ENCODE measurements at places on chromosomes 5 and 9.

- DNase-seq = no peak
Observed at GRCh38 chr9:129762985-129763926, 10.4 kb upstream of the PTGES start.

GRCh38 chr9:32841314-32841713, 58.0 kb downstream of the TMEM215 start:
- DNase-seq = no peak

- DNase-seq = no peak
Observed at GRCh38 chr9:81535542-81536241, 153.7 kb downstream of the TLE1 start.

DNA sequence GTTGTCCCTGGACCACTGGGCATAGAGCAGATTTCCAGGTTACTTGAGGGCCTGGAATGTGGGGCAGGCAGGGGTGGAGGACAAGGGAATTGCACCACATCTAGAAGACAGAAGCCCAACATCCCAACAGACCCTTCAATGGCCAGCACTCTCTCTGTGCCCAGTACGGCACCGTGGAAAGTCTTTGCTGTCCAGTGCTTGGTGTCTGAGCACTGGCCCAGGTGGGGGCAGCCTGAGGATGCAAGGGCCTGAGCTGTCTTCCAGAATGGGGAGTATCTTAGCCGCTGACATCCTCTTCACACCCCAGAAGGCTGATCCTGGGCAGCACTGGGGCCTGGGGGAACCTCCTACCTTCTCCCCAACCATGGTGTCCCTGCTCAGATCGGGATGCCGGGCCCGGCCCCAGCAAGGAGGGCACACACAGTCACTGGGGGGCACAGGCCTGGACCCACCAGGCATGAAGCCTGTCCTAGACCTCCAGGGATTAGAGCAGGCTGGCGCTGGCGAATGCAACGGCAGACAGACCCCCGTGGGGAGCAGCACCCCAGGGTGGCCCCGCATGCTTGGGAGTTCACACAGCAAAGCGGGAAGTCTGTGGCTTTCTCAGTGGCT, 40.6 kb upstream of the OLFM1 start:
- DNase-seq = no peak

- no peak for DNase-seq
Observed at GRCh38 chr5:169873642-169874041, 106.7 kb downstream of the INSYN2B start.

DNA sequence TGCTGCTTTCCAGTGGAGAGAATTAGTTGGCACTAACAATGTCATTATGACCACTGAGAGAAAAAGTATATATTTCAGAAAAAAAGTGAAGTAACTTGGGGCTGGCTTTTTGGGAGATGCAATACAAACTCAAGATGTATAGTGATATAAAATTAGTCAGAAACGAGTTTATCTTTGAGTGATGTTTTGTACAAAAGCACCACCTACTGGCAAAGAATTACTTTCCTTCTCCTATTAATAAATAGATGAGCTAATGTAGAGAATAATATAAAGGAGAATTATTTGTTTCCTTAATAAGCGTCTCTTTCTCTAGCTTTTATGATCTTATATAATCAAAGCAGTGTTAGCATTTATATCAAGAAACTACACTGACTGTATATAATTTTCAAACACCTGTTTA, 158.8 kb downstream of the MEF2C start:
- DNase-seq = no peak

DNA sequence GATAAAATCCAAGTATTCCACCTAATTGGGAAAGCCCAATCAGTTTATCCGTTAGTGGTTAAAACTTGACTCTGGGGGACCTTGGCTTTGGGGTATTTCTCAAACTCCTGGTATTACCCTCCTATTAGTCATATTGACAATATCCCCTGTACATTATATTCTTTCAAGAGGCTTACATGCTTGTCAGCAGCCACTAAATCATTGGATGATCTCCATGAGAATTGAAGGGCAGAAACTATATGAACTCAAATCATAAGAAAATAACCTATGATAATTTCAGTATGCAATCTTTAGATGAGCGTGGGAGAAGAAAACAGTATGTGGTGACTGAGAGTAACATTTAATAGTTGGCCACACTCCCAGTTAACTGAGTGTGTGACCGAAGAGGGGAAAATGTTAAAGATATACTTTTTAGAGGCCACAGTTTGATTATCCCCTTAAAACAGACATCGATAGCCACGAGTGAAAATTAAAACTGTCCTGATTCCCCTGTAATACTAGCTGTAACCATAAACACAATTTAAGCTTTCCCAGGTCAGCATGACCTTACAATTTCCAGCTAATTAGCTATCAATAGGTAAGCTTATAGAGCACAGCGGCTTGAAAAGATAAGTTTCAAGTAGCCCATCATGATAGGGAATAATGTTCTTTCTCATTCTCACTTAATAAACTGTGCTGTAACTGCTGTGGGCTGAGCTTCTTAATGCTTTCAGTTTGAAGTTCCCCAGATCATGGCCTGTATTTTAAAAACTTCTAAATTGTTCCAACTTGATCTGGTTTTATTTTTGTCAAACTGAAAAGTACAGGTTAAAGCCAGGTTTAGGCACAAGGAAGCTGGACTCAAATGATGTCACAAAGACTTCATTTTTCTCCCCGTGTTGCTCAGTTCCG, 58.6 kb downstream of the PUM3 start:
- no peak for DNase-seq

DNA sequence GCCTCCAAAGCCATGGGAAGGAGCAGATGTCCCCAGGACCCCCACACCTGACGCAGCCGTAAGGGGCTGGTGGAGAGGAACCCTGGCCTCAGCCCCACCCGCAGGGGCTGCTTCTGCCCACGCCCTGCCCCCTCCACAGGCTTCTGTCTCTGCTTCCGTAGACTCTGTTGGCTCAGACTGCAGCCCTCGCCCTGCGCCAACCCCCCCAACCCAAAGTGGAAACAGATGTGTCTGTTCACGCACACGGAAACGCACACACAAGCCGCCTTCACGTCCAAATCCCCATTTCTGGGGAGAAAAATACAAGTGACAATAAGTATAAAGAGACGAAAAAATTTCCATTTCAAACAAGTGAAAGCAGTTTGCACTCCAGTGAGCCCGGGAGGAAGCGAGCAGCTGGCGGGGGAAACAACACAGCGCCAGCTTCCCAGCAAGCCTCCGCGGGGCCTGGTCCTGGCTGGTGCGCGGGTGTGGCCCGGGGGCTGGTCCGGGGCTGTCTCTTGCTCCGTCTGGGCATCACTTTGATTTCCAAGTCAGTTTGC, 32.6 kb upstream of the RXRA start:
- no peak for DNase-seq

DNA sequence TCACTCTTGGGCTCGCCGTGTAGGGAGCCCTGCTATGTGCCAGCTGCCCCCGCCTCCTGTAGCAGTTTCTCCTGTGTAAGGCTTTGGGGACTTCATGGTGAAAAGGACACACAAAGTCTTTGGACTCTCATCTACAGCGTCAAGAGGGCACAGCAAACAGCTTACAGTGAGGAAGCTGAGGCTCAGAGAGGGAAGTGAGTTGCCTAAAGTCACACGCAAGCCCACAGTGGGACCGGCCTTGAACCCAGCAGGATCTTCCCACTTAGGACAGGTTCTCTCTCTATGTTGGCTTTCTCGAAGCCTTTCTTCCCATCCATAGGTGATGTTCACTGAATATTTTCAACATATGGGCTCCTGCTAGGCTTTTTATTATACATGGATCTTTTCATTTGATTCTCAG, 9.8 kb upstream of the PRRX2 start:
- DNase-seq = no peak

DNA sequence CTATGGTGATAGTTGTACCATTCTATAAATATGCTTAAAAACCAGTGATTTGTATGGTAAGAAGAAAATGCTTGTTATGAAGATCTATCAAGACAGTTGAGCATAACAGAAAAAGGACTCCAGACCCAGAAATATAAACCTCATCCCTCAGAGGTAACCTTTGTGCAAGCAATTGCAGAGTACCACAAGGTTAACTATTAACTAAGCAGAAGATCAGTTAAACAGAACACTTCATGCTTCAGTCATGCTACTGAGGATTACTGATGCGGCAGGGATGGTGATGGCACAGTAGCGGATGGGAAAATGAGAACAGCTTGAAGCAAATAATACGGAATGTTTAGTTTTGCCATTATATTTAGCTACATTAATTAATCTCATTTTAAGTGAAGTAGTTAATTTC, 45.5 kb downstream of the IARS1 start:
- no peak for DNase-seq

DNA sequence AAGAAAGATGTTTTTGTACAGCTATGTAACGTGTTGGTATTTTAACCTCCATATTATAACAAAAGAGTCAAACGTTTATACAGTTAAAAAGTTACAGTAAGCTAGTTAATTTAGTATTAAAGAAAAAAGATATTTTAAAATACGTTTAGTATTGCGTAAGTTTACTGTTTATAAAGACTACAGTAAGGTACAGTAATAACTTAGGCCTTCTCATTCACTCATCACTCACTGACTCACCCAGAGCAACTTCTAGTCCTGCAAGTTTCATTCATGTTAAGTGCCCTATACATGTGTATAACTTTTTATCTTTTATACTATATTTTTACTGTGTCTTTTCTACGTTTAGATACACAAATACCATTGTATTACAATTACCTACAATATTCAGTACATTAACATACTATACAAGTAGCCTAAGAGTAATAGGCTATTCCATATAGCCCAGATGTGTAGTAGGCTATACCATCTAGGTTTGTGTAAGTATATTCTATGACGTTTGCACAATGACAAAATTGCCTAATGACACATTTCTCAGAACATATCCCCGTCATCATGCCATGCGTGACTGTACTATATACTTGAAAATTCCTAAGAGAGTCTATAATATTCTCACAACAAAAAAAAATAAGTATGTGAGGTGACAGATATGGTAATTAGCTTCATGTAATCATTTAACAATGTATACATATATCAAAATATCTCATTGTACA, 33.8 kb downstream of the ERP44 start:
- DNase-seq = no peak

GRCh38 chr5:160749026-160749425, 103.0 kb downstream of the ATP10B start:
- DNase-seq = no peak

DNA sequence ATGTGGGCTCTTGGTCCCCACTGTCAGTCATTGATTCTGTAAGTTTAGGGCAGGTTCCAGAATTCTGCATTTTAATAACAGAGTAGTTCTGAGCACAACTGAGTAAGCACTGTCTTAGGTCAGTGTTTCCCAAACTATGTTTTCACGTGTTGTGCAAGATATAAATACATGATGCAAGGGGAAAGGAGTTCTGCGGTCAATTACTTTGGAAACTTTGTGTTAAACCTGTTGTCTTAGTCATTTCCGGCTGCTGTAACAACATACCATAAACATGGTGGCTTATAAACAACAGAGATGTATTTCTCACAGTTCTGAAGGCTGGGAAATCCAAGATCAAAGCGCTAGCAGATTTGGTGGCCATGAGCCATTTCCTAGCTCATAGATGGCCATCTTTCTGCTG, 69.8 kb downstream of the EQTN start:
- no peak for DNase-seq

DNA sequence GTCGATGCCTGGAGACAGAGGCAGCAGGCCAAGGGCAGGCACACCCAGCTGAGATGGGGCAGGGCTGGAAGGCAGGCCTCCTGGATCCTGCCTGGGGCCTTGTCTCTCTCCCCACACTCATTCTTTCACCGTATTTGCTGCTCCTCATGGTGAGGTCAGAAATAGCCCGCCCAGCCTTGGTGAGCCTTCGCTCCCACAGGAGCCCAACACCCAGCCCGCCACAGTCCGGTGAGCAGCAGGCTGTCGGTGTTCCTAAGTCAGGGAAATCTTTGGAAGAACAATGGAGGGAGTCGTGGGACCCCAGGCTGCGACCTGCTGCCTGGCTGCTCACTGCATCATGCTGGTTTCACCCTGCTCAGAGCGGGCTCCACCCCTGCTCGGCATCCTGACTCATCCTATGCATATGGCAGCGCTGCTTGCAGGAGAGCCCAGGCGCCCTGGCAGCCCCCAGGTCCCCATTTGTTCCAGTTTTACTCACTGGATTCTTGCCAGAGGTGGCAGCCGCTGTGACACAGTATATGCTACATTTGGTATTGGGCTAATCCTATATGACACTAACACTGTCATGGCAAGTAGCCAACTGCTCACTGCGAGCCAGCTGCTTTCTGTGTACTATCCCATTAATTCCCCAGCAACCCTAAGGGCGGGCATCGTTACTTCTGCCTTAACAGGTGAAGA, 53.2 kb upstream of the NCS1 start:
- no peak for DNase-seq

DNA sequence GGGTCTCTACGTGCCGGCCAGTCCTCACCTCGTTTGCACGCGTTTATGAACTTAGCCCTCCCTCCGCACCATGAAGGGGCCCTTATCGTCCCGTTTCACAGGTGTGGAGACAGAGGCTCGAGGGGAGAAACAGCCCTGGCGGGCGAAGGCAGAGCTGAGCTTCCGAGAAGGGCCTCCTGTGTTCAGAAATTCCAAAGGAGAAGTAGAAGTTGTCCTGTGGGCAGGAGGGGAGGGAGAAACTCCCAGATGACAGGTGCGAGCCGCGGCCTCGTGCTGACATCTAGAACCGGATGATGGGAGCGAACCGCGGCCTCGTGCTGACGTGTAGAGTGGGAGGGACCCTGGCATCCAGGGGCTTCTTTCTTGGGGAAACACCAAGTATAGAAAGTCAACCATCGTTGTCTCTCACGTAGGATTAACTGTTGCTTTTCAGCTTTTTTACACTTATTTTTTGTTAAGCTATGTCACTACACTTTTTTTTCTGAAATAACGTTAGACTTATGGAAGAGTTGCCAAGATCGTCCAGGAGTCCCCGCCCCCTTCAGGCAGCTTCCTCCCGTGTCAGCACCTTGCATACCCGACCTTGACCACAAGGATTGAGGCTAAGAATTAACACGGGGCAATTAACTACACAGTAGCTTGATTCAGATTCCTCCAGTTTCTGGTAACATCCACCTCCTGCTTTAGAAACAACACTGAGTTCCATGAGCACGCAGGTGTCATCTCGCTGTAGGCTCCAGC, 42.8 kb upstream of the NKD2 start:
- no peak for DNase-seq

DNA sequence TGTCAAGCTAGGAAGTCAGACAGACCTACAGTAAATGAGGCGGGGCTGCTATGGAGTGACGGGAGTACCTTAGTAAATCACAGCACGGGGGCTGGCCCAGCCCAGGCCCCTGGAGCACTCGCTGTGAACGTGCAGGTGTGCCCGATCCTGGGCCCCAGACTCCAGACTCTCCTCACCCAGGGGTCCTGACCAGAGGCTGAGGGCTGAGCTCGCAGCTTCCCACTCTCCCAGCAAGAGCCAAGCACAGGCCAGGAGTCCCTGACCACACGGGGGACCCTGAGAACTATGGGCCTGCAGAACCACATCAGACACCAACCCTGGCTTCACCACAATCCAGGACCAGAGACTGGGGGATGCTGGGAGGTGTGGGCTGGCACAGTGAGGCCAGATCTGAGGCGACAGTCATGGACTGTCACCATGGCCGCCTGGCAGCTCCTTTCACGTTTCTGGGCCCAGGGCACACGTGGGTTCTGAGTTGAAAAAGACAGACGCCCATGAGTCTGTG, 73.4 kb downstream of the ADAMTS2 start:
- DNase-seq = no peak

Data from stimulated activated effector memory CD8-positive, alpha-beta T cell treated with anti-CD3 and anti-CD28 coated beads, Interleukin-12 subunit alpha, Interleukin-12 subunit beta, amount 100 ng/mL, for 72 hours (primary cell).